ENCODE measurements at places on chromosomes 7 and 10. TPM values are rescaled to one million over a fixed set of nuclear protein-coding genes. Genes with fewer than 3 reads are reported as not detected.

NEURL1 gene
- not detected for total RNA-seq

ZNF503 gene
- total RNA-seq, result 5.7 TPM

CISD1 gene
- total RNA-seq, result 42.6 TPM

SLC16A12 gene
- total RNA-seq, result 0.06 TPM

TRUB1 gene
- total RNA-seq, result 17.5 TPM

DNA sequence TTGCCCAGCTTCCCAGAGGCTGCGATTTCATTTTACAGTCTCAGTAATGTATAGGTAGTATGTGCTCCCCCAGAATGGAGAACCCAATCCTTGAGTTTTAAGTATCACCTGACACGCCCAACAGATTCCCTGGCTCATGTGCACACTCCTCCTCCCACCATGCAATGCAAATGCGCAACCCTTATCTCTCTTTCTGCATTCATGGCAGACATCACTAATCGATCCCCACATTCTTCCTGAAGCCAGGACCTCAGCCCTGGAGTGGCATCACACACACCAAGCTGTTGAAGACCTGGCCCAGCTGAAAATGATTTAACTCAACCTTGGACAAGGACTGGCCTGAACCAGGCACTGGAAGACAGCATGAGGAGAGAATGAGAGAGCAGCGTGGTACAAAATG is 68.4 kb downstream of the ZRANB1 start:
- DNase-seq, result no peak

GRCh38 chr7:50156706-50157105 is 63.7 kb upstream of the ZPBP start:
- DNase-seq, result no peak

DNA sequence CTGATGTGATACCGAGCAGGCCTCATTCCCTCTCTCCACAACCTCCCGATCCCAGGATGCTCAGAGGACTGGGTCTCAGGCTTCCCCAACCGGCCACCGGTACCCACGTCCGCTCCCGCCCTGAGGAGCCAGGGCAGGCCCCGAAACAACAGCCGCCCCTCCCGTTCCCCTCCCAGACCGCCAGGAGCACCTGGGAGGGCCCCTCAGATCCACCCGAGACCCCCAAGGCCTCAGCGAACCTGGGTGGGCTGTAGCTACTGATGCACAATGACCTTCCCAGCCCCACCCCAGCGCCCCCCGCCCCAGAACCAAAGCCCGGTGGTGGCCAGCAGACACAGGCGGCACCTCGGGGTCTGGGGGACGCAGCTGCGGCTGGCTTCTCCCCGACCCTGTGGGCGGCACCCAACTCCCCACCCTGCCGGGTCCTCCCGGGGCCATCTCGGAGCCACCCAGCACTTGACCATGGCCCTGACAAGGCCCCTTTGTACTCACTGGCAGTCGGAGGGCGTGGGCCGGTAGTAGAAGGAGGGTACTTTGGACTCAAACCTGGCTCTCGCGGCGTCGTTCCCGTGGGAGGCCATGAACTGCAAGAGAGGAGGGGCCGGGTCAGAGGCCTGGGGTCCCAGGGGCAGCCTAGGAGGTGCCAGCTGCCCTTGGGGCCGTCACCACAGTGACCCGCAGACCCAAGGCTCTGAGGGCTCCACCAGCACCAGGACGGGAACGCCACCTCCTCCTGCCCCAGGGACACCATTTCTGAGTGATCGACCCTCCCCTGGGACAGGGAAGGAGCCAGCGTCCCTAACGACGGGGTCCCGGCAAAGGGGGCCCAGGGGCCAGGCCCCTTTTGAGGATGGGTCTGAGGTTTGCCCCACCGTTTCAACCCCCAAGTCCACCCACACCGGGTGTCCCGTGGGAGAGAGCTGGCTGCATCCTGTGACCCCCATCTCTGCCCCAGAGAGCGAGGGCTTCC is 28.1 kb downstream of the ADAP1 start:
- DNase-seq, result no peak

- peak; percentile 86 for DNase-seq
Observed at GRCh38 chr10:89327803-89328441, at the start of gene IFIT3. Gene IFIT3, plus strand, starts transcription at chr10:89327997. Its CDS starts 77 bp downstream, at chr10:89328074.

GRCh38 chr7:107118109-107118900 is 50.5 kb upstream of the HBP1 start:
- DNase-seq, result peak; percentile 28

DNA sequence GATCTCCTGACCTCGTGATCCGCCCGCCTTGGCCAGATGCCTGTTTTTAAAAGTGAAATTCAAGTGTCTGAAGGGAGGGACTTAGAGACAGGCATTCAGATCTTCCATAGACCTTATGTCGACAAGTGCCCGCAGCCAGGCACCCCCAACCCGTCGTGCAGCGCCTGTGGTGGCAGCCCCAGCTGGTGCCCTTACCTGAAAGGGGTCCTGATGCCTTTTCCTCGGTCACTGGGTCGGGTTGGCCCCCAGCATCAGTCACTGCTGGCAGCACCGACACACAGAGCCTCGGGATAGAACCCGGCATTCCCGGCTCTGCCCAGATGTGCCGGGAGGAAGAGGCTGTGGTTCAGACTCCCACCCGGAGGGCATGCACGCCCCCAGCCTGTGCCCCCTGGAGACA is 23.3 kb downstream of the LRRC27 start:
- no peak for DNase-seq

GRCh38 chr7:155665957-155666287 is 21.5 kb downstream of the RBM33 start:
- peak; percentile 80 for DNase-seq

DNA sequence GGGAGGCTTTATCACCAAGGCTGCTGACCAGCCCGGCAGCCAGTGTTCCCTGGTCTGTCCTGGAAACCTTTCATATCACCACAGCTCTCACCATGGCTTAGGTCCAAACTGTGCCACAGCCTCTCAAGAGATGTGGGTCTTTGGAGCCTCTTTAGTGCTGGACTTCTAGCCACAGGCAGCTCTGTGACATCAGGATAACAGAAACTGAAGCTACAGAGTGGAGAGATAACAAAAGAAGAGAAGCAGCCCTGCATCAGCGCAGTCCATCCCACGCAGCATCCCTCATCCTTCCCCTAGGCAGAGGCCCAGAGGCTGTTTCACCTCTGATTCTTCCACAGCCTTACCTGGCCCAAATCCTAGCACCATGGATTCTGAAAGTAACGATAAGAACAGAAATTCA is 187.9 kb upstream of the KMT2E start:
- no peak for DNase-seq

- DNase-seq, result peak; percentile 79
Observed at GRCh38 chr10:102455893-102456471, 4.6 kb upstream of the C10orf95 start.

- DNase-seq, result no peak
Observed at GRCh38 chr10:43862756-43863155, 214.1 kb upstream of the ZNF32 start.

- DNase-seq, result no peak
Observed at GRCh38 chr10:117560942-117561341, 18.4 kb downstream of the EMX2 start.

- DNase-seq, result peak; percentile 92
Observed at GRCh38 chr7:41696323-41696916, 6.5 kb downstream of the INHBA start.

DNA sequence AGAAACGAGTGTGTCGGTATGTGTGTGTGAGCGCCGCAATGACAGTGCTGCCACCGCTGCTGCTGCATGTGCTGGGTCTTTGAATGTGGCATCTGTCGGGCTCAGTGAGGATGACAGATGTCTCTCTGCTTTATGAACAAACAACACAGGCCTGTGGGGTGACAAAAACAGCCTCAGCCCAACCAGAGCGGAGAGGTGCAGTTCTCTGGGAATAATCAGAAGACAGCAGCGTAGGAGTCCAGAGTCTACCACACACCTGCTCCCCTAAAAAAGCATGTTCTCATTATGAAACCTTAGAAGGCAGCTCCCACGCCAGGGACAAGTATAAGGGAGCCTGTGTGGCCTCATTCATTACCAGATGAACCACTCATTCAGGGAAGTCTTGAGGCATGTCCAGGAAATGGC is 278.3 kb downstream of the KCNMA1 start:
- no peak for DNase-seq

DNA sequence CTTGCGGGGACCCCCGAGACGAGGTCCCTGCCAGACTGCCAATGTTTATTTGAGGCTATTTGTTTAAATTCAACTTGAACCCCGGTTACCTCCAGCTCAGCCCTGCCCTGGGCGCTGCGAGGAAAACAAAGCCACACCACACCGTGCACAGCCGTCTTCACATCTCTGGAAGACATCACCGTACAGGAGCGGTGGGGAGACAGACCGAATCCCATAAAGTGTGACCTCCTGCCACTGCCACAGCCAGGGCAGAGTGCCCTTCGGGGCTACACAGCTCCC is 40.0 kb downstream of the PRKAG2 start:
- no peak for DNase-seq

GRCh38 chr10:64959883-64960282 is 1438.7 kb downstream of the REEP3 start:
- no peak for DNase-seq

DNA sequence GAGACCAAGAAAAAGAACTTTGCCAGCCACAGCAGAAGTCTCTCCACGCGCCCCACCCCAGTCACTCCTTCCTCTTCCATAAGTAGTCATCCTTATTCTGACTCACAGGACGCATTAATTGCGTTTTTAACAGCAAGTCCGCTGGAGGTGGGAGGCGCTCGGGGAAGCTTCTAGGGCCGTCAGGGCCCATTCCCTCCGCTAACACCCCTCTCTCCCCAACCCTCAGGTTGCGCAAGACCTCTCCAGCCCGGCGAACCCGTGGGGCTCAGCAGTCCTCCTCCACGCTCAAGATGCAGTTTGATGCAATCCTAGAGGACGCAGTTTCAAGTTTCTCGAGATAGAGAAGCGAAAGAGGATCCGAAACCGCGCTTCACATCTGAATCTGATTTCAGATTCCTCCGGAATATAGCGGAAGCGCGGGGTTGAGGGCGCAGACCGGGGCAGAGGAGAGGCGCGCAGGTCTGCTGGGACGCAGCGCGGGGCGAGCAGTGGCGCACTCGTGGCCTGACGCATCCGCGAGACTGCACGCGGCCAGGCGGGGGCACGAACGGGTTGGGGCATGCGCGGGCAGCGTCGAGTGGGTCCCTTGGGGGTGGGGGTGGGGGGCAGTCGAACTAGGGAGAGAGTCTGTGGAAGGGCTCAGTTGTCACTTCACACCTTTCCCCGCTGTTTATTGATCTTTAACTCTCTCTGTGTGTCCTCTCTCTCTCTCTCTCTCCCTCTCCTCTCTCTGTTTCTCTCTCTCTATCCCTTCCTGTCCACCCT is 37.8 kb upstream of the PSAP start:
- DNase-seq, result peak; percentile 65

DNA sequence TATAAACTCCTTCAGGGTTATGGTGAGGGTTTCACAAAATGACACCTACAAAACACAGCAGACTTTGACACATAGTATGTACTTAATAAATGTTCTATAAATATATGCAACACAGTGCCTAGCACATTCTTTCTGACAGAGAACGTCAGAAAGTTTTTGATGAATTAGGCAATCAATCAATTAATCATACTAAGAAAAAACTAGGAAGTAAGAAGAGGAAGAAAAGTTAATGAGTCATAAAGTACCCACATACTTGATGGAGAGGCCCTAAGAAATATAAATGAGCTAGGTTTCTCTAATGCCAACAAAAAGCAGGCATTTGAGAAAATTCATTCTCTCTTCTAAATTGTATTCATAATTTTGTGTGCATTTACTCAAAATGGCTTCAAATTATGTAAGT is 192.7 kb upstream of the VWC2 start:
- no peak for DNase-seq

GRCh38 chr10:91381257-91381891 is 28.8 kb upstream of the HECTD2 start:
- DNase-seq, result peak; percentile 19

DNA sequence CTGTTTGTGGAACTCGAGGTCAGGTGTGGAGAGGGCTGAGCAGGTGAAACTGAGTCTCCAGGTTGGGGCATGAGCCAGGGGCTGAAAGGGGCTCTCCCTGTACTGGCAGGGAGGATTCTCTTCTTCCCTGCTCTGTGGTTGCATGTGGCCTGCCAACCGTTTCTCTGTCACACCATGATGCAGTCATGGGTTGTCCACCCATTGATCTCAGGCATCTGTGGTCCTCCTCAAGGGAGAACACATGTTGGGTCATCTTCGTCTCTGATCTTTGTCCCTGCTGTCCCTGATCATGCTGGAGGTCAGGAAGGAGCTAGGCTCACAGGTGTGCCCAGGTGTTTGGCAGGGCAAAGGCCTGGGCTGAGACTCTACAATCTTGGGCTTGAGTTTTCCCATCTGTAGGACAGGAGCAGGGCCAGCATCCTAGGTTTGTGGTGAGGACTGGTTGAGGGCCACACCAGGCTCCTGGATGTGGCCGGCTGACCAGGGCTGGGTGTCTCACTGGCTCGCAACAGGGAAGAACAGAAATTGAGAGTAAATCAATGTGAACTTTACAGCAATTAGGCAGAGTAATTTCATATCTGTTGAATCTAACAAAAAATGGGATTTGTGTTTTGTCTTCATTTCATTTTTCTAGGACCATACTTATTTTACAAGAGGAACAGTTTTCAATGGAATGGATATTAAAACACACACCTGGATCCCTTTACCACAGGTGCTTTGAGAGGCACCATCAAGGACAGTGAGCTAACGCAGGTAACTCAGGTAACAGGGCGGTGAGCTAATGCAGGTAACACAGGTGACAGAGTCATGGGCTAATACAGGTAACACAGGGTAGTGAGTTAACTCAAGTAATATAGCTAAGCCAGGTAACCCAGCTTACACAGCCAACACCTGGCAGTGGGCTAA is 58.5 kb upstream of the IGFBP3 start:
- DNase-seq, result no peak

DNA sequence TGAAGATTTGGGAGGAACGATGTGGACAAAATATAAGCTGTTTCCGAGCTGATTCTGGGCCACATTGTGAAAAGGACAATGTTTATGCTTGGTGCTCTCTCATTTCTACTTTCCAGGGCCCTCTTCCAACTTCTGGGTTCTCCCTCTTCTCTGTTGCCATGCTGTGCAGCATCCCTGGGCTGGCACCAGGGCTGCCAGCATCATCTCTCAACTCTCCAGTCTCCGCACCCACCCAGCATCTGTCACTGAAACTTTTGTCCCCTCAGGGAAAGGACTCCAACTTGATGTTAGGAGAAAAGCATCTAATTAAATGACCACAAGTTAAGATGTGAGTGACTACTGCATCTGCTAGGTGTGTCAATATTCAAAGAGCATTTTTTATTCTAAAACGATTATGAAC is 26.7 kb downstream of the CFAP58 start:
- no peak for DNase-seq

- no peak for DNase-seq
Observed at GRCh38 chr7:8084836-8085235, 116.2 kb downstream of the GLCCI1 start.

GRCh38 chr10:118271671-118272070 is 70.5 kb downstream of the FAM204A start:
- no peak for DNase-seq

- peak; percentile 4 for DNase-seq
Observed at GRCh38 chr10:63346015-63346441, 119.7 kb downstream of the JMJD1C start.

DNA sequence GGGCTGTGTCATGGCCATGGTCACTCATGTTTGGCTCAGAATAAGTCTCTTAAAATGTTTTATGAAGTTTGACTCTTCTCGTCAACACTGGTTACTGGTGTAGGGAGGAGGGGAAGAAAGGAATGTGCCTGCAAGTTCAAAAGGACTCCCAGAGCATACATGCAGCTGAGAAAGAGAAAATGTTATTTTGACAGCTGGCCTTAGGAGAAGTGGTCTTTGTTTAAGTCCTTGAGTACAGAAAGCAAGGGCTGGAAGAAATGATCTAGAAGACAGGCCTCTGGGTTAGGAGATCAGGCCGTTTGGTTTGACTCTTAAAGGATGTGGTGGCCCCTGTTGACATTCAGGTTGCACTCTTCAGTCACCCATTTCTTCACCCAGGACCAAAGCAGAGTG is 245.5 kb downstream of the REEP3 start:
- no peak for DNase-seq

Data from Daoy (cell line).